ENCODE measurements at places on chromosomes 5 and 9.

DNA sequence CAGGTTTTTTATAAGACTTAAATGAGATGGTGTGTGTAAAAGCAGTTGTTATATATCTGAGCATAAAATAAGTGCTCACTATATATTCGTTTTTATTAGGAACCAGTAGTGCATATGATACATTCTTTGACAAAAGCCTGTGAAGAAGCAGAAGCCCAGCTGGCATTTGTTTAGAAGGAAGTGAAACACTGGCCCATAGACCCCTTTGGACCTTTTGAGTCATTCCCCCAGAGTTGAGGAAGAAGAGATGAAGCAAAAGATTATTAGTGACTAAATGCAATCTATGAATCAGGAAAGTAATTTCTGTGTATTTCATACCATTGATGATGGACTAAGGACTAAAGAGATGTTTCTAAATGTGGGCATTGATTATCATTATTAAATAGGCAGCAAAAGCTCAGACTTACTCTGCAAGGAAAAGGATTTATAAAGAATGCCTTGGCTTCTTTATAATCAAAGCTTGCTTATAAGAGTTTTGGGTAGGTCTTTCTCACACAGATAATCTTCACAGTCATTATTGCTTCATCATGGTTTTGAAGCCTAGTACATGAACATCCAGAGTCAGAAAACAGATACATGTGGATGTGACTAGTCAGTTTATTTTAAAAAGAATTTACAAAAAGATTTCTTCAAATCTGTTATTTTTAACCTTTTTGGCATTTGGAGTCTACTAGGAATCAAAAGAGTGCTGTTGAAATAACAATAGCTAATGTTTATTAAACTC lies 16.9 kb upstream of the FER start:
- DNase-seq = no peak

GRCh38 chr5:90865180-90865579 lies 306.6 kb downstream of the ADGRV1 start:
- no peak for DNase-seq

- DNase-seq = no peak
Observed at GRCh38 chr9:109459423-109459822, 38.7 kb downstream of the PTPN3 start.

GRCh38 chr5:111173476-111173875 lies 50.7 kb upstream of the CAMK4 start:
- peak; percentile 34 for DNase-seq

- no peak for DNase-seq
Observed at GRCh38 chr5:92594031-92594430, 987.0 kb downstream of the NR2F1-AS1 start.

GRCh38 chr5:64384765-64385164 lies 121.0 kb upstream of the RGS7BP start:
- peak; percentile 47 for DNase-seq

GRCh38 chr9:112396416-112396815 lies 16.5 kb downstream of the HSDL2 start:
- DNase-seq = no peak

- no peak for DNase-seq
Observed at GRCh38 chr5:1507961-1508658, 15.7 kb downstream of the LPCAT1 start.

GRCh38 chr9:113756476-113757192 lies 119.5 kb upstream of the ZNF618 start:
- DNase-seq = no peak

DNA sequence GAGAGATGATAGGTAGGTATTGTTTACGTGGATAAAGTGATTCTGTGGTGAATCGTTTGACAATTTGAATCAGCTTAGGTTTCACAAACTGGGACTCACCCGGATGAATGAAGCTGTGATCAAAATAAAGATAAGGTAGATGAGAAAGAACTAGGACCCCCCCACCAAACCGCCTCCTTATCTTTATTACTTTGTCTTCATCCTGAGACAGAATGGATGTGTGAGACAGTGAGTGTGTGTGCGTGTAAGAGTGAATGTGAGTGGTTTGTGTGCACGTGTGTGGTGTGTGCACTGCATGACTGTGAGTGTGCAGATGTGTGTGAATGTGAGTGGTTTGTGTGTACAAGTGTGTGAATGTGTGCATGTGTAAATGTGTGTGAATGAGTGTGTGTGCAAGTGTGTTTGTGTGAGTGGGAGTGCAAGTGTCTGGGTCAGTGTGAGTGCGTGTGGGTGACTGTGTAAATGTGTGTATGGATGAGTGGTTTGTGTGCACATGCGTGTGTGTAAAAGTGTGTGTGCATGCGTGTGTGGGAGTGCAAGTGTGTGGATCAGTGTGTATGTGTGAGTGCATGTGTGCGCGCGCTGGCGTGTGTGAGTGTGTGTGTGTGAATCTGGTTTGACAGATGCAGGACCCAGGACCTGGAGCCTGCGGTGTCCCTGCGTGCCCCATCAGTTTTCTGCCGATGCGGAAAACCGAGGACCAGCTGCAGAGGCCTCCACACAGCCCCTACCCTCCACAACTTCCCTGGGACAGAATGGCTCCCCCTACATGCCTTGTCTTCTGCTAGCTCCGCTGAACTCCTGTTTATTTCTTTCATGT lies 11.4 kb upstream of the ENG start:
- no peak for DNase-seq

DNA sequence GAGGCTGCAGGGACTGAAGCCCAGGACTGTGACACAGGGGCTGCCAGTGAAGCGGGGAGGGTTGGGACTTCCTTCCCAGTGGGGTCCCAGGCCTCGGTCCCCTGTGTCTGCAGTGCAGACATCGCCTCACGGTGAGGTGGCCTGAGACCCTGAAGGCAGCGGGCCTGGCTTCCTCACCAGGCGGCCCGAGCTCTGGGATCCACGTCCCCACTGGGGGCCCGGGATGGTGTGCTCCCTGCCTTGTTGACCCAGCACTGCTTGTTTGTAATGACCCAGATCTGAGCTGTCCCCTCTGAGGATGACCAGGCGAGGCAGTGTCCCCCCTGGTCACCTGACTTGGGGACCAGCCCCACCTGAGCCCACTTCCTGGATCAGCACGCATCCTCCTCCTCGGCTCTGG lies 53.1 kb downstream of the COL5A1 start:
- no peak for DNase-seq

DNA sequence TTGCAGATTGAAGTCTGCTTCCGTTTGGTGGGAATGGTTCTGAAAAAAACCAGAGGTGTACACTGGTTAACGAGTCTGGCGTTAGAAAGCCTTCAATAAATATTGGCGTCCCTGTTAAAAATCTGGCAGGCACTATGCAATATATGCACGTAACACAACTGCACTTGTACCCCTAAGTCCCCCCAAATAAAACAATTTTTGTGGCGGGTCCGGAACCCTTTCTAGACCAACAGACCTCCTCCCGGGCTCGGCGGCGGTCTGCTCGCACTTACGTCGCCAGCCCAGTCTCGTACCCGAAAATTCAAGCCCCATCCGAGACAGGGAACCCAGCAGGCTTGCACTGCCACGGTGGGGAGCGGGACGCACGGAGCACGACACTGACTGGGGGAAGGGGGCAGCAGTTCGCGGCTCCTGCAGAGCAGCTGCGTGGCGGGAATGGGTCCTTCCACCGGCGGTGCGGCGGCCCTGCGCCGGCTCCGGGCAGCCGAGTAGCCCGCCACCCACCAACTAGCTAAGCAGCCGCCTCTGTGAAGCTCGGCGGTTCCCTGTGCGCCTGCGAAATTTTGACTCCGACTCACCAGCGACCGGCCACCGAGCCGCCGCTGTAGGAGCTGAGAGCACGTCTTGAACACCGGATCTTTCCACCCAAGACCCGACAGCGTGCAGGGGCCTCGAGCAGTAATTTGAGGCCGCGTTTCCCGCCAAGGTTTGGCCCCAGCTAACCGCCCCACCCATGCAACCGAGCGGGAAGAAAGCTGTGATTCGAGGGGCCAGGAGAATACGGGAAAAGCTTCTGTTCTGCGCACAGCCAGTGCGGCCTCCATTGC lies 3.9 kb downstream of the MCIDAS start:
- DNase-seq = no peak

DNA sequence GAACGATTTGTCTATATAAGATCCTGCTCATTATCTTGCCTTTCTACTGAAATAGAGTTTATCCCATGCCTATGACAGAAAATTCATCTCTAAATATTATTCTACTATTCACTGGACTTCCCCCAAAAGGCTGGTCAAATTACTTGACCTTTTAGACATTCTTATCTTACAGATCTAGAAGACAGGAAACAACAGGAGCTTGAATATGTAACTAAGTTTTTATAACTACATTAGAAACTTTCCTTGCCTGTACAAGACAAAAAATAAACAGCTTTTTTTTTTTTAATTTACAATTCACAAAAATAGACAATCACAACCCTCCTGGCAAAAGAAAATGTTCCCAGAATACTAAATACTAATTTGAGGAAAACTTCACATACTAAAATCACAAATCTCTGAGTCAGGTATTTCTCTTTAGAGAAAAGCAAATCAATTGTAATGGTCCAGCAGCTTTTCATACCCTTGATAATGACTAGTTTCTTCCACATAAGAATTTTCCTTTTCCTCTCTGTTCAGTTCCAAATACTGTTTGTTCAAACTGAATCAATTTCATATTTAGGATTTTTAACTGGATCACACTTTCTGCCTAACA lies 68.6 kb downstream of the MLLT3 start:
- DNase-seq = peak; percentile 45

DNA sequence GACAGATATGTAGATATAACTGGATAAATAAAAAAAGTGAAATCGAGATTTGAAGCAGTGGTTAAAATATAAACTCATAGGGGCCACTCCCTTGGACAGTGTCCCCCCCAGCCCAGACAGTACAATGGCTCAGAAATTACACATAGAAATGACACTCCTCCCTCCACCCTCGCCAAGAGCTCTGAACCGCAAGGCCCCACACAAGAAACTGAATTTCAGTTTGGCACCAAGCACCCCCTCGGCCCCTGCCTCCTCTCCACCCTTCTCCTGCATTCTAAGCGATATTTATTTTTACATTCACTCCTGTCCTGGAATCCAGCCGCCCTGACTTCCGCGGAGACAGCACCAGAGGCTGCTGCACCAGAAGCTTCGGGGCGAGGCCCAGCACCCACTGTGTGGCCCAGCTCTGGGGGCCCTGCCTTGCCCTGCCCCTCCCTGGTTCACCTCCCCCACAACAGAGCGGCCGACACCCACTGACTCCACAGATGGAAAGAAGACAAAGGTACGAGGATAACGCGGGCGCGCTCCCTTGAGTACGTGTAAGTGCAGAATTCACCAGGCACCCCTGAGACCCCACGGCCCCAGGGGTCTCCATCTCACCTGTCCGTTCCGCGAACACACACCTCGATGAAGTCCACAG lies 11.0 kb downstream of the STC2 start:
- no peak for DNase-seq

- no peak for DNase-seq
Observed at GRCh38 chr5:72157625-72157962, 50.3 kb downstream of the MAP1B start.

- DNase-seq = no peak
Observed at GRCh38 chr5:143842920-143843319, 31.0 kb downstream of the HMHB1 start.

DNA sequence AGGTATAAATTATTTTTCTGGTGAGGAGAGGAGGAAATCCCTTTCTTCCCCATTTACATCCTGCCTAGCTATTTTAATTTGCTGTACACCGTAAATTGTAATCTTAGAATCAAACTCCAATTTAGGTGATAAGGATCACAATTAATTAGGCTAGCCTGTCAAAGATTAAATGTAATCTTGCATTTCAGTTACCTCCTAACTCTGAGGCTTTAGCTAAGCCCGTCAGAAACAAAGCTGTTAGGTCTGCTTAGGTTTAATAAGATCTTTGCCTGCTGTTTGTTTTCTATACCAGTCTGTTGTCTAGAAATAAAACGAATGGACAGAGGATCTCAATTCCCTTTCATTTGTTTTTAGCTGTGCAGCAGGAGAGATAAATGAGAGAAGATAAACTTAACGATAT lies 51.5 kb downstream of the PIK3R1 start:
- no peak for DNase-seq

GRCh38 chr9:127723444-127723843 lies 7.6 kb downstream of the TTC16 start:
- DNase-seq = peak; percentile 54

DNA sequence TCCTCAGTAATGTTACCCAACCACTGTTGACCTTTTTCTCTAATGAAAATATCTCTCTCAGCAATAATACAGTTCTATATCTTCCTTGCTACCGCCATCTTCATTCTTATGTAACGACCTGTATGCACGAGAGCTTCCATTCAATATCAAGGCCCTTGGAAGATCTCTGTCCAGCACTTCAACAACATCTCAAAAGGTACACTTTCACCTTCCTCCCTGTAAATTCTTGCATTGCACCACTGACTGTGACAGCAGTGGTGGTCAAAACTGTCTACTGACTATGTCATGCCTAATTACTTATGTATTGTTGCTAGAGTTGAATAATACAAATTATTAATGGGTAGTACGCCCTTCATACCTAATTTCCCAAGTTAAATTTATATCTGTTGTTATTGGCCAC lies 53.3 kb downstream of the ANXA1 start:
- no peak for DNase-seq

DNA sequence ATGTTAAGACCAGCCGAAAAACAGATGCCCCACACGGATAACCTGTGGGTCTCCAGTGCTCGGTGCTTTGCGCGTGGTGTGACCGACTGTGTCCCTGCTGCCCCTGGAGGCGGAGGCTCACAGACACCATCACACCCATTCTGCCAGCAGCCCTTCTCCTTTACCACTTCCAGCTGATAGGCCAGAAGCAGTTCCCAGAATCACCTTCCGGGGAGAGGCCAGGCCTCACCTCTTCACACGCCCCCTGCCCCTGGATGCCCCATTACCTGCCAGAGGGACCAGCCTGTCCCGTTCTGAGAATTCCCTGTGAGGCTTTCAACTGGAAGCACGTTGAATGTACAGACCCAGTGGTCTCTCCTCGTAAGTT lies 21.6 kb upstream of the LRRC14B start:
- DNase-seq = no peak

DNA sequence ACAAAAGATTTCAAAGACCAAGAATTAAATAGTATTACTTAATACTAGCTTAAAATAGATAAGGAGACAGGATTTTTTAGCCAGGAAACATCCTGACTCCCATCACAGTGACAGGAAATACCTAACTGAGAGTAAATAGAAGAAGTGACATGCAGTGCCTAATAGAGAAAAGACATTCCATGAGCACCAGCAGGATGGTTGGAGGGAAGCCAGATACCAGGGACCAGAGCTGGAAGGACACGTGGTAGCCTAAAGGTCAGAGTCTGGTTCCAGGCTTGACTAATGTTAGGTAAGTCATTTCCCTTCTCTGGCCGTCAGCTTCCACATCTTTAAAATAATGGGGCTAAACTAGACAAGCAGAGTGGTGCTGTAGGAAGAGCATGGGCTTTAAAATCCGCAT lies 41.6 kb downstream of the CDK5RAP2 start:
- DNase-seq = peak; percentile 24
